Kidney (tissue), 22 donors: ENCODE measurements at places on chromosomes 4 and X.
A peak's percentile ranks its signal among the peaks of the same experiment; 100 is the strongest.

- no peak for DNase-seq
- no peak overlapping the region for H3K27ac ChIP-seq
- no peaks in the 10 kb centered on the region for H3K36me3 ChIP-seq
- H3K27me3 ChIP-seq: no peaks in the 10 kb centered on the region
- H3K4me3 ChIP-seq: no peak overlapping the region
- no peaks in the 10 kb centered on the region for H3K4me1 ChIP-seq
These were observed 5.1 kb upstream of the DGAT2L6 start for GRCh38 chrX:70172221-70172620.

GRCh38 chrX:38664285-38664684, 102.9 kb downstream of the TSPAN7 start:
- H3K36me3 ChIP-seq: no peaks in the 10 kb centered on the region
- peak; percentile 63 for DNase-seq
- H3K4me1 ChIP-seq: no peaks in the 10 kb centered on the region
- H3K27ac ChIP-seq: no peak overlapping the region
- H3K4me3 ChIP-seq: no peak overlapping the region

GRCh38 chr4:72641611-72642010, 72.6 kb upstream of the ADAMTS3 start:
- no peak for DNase-seq
- no peaks in the 10 kb centered on the region for H3K27me3 ChIP-seq
- H3K4me3 ChIP-seq: no peak overlapping the region

DNA sequence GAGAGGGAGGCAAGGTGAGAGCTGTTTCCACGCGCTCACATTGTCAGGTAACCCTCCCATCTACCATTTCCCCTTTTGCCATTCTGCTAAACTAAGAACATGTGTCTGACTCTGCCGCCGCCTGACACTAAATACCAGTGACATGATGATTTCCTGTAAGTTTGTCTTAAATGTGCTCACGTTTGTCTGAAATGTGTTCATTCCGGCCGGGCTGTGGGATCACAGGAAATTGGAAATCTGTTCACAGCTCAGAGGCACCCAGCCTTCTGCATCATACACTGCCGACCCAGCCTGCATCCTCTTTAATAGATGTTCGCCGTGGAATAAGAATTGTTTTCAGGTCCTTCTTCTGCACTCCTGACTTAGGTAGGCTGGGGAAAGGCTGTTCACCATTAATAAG, 336.2 kb upstream of the PPARGC1A start:
- no peak overlapping the region for H3K4me3 ChIP-seq
- H3K27me3 ChIP-seq: no peaks in the 10 kb centered on the region
- H3K36me3 ChIP-seq: no peaks in the 10 kb centered on the region
- no peak for DNase-seq

DNA sequence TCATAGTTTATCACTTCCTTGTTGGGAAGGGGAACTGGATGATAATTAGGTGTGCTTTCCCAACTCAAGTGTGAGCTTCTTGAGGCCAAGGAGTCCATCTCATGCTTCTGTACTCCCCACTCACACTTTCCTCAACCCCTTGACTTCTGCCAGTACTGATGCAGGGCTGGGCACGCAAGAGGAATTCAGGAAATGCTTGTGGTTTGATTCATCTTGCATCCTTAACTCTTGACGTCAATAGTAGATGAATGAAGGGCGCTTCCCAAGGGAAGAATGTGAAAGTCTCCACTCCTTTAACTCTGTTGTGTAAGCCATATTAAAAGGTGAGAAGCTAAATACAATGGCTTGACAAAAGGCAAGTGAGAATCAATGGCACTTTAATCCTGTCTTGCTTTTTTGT, 101.8 kb downstream of the AGTR2 start:
- no peak overlapping the region for H3K4me3 ChIP-seq
- no peaks in the 10 kb centered on the region for H3K36me3 ChIP-seq
- peaks cover 2% of the 10 kb centered on the region for H3K27me3 ChIP-seq
- no peak for DNase-seq

GRCh38 chrX:72258174-72258573, 18.9 kb downstream of the RPS4X start:
- DNase-seq: no peak
- no peaks in the 10 kb centered on the region for H3K4me1 ChIP-seq
- peaks cover 5% of the 10 kb centered on the region for H3K27me3 ChIP-seq
- no peak overlapping the region for H3K4me3 ChIP-seq
- H3K36me3 ChIP-seq: no peaks in the 10 kb centered on the region

GRCh38 chr4:175999944-176000343, 65.7 kb upstream of the WDR17 start:
- DNase-seq: no peak
- no peak overlapping the region for H3K27ac ChIP-seq
- H3K36me3 ChIP-seq: no peaks in the 10 kb centered on the region
- no peak overlapping the region for H3K4me3 ChIP-seq
- no peaks in the 10 kb centered on the region for H3K27me3 ChIP-seq

DNA sequence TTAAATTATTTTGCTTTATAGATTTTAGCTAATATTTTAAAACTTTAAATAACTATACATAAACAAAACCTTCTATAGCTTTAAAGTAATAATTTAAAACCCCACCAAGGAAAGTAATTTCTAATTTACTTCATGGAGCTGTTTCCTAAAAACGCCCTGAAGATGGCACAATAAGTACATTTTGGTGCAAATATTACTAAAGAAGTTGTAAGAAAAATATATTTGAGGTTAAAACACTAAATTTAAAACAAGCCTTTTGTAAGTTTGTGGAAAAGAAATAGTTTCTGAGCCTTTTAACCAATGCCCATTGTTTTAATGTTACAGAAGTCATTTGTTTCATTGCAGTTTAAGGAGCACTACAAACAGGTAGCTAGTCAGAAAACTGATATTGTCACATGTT, 137.4 kb upstream of the AGA start:
- H3K4me3 ChIP-seq: no peak overlapping the region
- H3K27me3 ChIP-seq: no peaks in the 10 kb centered on the region
- no peak for DNase-seq

GRCh38 chr4:1192091-1192492, 19.7 kb upstream of the SPON2 start:
- no peaks in the 10 kb centered on the region for H3K36me3 ChIP-seq
- H3K4me1 ChIP-seq: peaks cover 20% of the 10 kb centered on the region
- no peak overlapping the region for H3K4me3 ChIP-seq
- H3K27me3 ChIP-seq: no peaks in the 10 kb centered on the region
- peak overlapping the region; percentile 90 for H3K27ac ChIP-seq

GRCh38 chrX:110407910-110408545, 49.4 kb downstream of the RTL9 start:
- H3K36me3 ChIP-seq: no peaks in the 10 kb centered on the region
- no peaks in the 10 kb centered on the region for H3K4me1 ChIP-seq

DNA sequence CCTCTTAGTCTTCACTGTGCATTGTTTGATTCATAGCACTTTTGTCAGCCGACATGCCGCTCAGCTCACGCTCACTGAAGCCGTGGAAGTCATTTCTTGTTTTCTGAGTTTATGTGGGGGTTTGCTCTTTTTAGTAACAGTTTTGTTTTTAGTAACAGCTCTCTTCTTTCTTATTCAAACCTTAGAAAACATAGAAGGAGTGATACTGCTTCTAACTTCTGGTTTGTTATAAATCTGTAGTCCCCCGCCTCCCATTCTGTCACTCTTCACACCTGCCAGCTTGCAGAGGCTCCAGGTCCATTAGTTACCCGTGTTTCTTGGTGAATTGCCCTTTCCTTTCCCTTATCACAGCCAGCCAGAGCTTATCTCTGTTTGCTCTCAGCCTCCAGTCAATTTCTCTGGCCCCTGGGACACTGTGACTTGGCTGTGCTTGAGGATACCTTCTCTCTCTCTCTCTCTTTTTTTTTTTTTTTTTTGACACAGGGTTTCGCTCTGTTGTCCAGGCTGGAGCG, 50.5 kb downstream of the GRK4 start:
- no peak for DNase-seq
- no peaks in the 10 kb centered on the region for H3K27me3 ChIP-seq
- H3K4me3 ChIP-seq: no peak overlapping the region
- H3K36me3 ChIP-seq: no peaks in the 10 kb centered on the region

GRCh38 chrX:13470685-13470977, 98.8 kb upstream of the EGFL6 start:
- no peaks in the 10 kb centered on the region for H3K27me3 ChIP-seq
- H3K4me1 ChIP-seq: no peaks in the 10 kb centered on the region
- H3K4me3 ChIP-seq: no peak overlapping the region
- no peaks in the 10 kb centered on the region for H3K36me3 ChIP-seq
- no peak for DNase-seq
- no peak overlapping the region for H3K27ac ChIP-seq

GRCh38 chr4:187077744-187078401, 354.2 kb upstream of the FAT1 start:
- H3K27me3 ChIP-seq: no peaks in the 10 kb centered on the region
- no peak overlapping the region for H3K27ac ChIP-seq
- no peak overlapping the region for H3K4me3 ChIP-seq
- no peaks in the 10 kb centered on the region for H3K4me1 ChIP-seq

- DNase-seq: no peak
- H3K27me3 ChIP-seq: no peaks in the 10 kb centered on the region
- no peak overlapping the region for H3K4me3 ChIP-seq
- H3K27ac ChIP-seq: no peak overlapping the region
- no peaks in the 10 kb centered on the region for H3K4me1 ChIP-seq
These were observed 431.8 kb downstream of the PPARGC1A start for GRCh38 chr4:23458054-23458453.

DNA sequence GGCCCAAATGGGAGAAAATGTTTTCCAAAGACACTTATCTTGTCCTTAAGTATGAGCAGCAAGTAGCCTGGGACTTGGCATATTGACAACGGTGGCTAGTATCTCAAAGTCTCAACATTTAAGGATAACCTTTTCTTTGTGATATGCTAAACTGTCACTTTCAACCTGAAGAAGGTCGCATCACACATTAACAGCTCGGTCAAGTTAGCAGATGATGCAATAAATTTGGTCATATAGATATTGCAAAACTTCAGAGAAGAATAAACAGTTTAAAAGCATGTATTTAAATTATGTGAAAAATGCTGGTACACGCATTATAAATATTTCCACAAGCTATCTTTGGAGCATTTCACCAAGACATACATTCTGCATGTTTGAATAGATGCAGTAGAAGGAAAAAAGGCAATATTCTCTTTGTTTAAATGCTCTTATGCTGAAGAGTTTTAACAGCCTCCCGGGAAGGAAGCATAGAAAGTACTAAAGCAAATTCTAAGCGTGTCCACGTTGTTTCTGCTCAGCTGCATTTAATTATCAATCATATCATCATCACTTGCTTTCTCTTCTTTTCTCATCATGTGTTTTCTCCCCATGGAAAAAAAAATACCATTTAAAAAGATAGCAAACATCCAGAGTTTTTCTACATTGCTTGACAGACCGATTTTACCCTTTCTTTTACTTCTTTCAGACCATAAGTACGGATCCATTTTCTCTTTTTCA, 24.2 kb downstream of the ARHGAP6 start:
- H3K4me3 ChIP-seq: no peak overlapping the region
- H3K27me3 ChIP-seq: no peaks in the 10 kb centered on the region
- no peaks in the 10 kb centered on the region for H3K36me3 ChIP-seq
- no peaks in the 10 kb centered on the region for H3K4me1 ChIP-seq
- H3K27ac ChIP-seq: no peak overlapping the region

DNA sequence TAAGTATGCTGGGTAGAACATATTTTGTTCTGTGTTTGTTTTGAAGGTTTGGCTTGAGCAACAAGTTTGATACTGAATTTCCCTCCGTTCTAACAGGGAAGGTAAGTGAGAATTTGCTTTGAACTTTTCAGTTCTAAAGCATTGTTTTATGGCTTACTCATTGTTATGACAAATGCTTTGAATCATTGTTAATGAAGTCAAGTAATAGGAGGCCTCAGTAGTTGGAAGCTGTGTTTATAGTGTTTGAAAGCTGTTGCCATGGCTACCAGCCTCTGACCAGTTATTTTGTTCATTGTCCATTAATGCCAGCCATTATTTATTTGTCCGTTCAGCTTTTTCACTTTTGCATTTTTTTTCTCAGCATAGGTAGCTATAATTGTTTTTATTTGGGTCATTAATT, 14.4 kb downstream of the CHIC1 start:
- DNase-seq: no peak
- H3K27ac ChIP-seq: no peak overlapping the region
- no peaks in the 10 kb centered on the region for H3K4me1 ChIP-seq
- H3K27me3 ChIP-seq: no peaks in the 10 kb centered on the region
- no peaks in the 10 kb centered on the region for H3K36me3 ChIP-seq
- no peak overlapping the region for H3K4me3 ChIP-seq

- no peaks in the 10 kb centered on the region for H3K36me3 ChIP-seq
- no peak overlapping the region for H3K4me3 ChIP-seq
- peaks cover 14% of the 10 kb centered on the region for H3K4me1 ChIP-seq
These were observed 105.9 kb downstream of the SH3RF1 start for GRCh38 chr4:169164669-169165415.

GRCh38 chr4:83440899-83441298, 14.7 kb downstream of the HELQ start:
- DNase-seq: no peak
- no peak overlapping the region for H3K4me3 ChIP-seq
- H3K36me3 ChIP-seq: peaks cover 2% of the 10 kb centered on the region
- H3K4me1 ChIP-seq: no peaks in the 10 kb centered on the region

GRCh38 chr4:156751486-156751885, 220.1 kb downstream of the PDGFC start:
- H3K4me3 ChIP-seq: no peak overlapping the region
- no peaks in the 10 kb centered on the region for H3K27me3 ChIP-seq
- no peak overlapping the region for H3K27ac ChIP-seq
- DNase-seq: no peak
- no peaks in the 10 kb centered on the region for H3K4me1 ChIP-seq
- H3K36me3 ChIP-seq: no peaks in the 10 kb centered on the region

- H3K27me3 ChIP-seq: no peaks in the 10 kb centered on the region
- no peaks in the 10 kb centered on the region for H3K4me1 ChIP-seq
- DNase-seq: no peak
- no peak overlapping the region for H3K27ac ChIP-seq
- no peak overlapping the region for H3K4me3 ChIP-seq
These were observed 586.9 kb upstream of the NR3C2 start for GRCh38 chr4:149029056-149029651.

DNA sequence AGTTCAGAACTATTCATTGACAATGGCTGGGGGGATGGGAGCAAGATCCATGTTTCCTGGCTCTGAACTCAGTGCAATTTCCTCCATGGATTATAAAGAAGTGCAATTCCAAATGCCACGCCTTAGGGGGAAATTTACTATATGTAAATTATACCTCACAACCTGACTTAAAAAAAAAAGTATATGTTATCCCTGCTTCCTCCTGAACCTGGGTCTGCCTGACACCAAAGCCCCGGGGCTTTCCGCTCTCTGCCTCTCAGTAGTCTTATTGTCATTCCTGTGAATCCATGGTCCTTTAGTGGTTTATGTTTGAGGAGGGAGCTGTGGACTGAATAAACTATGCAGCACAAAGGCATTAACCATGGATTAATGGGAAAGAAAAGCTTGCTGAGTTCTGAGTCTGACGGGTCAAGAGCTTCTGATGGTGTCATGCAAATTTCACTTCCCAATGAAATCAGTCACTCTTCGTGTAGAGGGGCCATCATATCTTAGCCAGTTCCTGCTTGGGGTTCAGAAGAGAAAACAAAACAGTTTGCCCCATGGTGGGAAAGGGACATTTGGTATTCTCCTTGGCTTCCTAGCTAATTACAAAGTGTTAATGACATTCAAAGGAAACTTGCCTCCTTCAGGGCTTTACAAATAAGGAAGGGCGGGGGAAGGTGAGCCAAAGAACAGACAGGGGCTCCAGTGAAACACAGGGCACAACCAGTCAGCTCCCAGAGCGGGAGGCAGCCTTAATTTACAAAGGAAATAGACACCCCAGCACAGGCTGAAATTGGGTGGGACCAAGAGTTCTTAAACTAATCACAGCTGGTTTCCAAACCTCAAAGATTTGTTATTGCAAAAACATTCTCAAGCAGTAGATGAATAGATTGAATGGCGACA, 14.3 kb downstream of the FAM9C start:
- H3K4me3 ChIP-seq: no peak overlapping the region
- no peaks in the 10 kb centered on the region for H3K36me3 ChIP-seq
- no peak for DNase-seq
